ENCODE measurements at places on chromosomes 4 and X.

DNA sequence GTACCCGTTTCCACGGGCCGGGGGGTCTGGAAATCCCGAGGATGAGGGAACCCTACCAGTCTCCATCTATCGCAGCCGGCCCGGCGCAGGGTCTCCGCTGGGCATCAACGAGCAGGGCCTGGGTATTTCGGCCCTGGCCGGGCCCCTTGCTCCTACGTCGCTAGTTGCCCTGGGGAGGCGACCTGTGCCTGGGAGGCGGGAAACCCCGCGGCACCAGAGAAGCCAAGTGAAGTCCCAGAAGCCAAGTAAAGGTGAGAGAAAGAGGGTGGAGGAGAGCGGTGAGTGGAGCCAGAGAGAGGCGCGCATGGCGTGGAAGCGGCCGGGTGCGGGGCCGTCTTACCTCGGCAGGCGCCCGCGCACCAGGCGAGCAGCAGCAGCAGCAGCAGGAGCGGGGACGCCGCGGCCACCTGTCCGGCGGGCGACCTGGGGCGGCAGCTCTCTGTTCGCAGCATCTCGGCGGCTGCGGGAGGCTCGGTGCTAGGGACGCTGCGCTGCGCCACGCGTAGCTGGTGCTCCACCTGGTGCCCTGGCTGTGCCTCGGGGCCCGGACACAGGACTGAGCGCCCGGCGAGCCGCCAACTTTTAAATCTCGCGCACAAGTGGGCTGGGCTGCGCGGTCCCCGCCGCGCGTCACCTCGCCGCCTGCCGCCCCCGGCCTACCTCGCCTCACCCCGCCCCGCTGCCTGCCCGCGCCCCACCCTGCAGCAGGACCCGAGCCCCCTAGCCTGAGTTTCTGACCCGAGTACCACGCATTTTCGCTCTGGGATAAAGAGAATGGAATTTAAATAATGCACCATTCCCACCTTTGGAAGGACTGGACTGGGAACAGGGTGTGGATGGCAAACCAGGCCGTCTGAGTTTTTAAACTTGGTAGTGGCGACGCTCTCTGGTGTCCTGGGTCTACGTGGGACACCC lies at the start of gene NMU:
NMU (minus strand) TSS at position 558 of the 915 bp plus-strand sequence; CDS start at position 452, 106 bp downstream.
- DNase-seq: peak; percentile 63

DNA sequence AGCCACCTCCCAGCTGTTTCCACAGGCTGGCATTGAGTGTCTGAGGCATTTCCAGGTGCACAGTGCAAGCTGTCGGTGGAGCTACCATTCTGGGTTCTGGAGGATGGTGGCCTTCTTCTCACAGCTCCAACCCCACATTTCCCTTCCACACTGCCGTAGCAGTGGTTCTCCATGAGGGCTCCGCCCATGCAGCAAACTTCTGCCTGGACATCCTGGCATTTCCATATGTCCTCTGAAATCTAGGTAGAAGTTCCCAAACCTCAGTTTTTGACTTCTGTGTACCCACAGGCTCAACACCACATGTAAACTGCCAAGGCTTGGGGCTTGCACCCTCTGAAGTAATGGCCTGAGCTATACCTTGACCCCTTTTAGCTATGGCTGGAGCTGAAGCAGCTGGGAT lies 10.3 kb upstream of the FRMPD4 start:
- no peak for DNase-seq

DNA sequence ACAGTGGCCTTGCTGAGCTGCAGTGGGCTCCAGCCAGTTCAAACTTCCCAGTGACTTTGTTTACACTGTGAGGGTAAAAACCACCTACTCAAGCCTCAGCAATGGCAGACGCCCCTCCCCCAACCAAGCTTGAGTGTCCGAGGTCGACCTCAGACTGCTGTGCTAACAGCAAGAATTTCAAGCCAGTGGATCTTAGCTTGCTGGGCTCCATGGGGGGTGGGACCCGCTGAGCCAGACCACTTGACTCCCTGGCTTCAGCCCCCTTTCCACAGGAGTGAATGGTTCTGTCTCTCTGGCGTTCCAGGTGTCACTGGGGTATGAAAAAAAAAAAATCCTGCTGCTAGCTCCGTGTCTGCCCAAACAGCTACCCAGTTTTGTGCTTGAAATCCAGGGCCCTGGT lies 168.9 kb upstream of the INTU start:
- no peak for DNase-seq

DNA sequence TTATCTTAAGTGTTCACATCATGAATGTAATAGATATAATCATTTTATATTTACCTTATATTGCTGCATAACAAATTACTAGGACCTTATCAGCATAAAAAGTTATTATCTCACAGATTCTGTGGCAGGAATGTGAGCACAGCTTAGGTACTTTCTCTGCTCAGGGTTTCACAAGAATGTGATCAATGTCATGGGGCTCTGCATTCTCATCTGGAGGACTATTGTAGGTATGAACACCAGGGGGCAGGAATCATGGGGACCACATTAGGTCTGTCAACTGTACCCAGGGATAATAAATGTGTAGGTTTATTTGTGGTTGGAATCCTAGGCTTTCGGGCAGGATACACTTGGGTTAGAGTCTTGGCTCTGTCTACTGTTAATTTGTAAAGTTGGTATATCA lies 519.2 kb downstream of the ARAP2 start:
- DNase-seq: no peak

DNA sequence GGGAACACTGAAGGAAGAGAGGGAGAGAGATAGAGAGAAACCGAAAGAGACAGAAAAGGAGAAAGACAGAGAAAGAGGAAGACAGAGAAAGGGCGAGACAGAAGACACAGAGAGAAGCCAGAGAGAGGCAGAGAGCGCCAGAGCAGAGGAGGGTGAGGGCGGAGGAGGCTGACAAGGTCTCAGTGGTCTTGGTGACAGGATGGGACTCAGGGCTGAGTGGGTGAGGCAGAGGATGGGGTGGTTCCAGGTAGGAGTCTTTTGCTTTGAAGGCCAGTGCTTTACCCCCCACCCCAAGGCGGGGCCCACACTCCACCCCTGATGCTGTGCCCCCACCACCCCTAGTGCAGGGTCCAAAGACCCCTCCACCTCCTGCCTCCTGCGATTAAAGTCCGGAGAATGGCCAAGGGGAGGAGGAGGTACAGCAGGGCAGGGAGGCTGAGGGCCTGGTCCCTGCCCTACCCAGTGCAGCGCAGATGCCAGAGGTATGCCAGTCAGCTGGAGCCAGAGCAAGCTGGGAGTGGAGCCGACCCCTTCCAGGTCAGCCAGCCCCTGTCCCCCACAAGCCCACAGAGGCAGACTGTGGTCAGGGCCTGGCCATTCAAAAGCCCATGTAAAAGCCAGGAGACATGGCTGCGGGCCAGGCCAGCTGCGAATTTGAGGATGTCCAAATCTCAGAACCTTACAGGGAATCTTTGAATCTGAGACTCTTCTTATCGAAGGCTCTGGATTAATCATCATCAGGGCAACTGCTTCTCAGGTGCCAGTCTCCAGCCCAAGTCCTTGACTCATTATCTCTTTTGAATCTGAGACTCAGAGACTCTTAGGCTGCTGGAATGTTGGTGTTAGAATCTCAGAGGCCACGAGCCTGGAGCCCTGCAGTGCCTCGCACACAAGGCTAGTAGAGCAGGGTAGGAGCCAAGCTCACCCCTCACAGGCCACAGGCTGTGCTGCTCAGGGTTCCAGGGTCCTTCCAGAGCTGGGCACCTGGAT lies 758 bp downstream of the IQSEC2 start:
- DNase-seq: no peak

DNA sequence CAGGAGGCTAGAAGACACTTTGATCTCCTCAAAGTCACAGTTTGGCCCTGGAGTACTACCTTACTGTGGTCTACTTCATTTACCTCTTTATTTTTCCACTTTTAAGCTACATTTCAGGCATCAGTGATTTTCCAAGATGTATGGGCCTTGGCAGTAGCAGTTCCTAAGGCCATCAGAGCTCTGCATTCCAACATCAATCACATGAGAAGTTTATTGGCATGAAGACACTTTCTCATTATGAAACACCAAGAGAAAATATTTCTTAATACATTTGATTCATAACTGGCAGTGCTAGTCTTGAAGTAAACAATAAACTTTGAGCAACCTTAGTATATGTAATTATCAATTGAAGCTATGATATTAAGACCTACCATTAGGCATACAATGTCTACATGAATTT lies 178.1 kb downstream of the IL15 start:
- no peak for DNase-seq

DNA sequence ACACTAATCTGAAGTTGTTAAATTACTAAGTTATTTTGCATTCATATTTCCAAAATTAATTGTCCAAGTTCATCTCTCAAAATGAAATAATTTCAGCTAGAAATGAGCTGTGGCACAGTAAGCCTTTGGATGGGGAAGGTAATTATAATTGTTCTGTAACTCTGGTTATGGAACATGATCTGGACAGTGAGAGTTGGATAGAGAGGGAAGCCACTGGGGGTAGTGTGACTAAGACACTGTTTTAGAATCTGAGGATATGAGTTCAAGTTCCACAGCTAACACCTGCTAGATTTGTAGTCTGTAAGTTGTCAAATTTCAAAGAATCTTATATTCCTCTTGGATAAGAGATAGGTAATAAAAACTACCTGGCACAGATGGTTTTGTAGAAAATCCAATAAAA lies 49.5 kb downstream of the DMD start:
- no peak for DNase-seq

DNA sequence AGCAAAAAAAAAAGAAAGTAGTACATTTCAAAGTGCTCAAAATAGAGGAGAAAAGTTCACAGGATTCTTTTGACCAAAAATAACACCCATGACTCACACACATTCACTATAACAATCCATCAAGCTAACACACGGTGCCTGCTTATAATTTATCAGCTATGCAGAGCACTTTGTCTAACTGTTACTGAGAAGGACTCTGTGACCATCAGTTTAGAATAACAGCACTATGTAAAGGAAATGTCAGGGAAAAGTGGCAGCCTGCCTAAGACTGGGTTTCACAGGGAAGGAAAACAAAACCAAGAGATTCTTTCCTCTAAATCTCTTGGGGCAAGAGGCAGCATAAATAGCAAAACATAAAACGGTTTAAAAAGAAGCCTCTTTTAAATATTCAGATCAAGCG lies 54.8 kb downstream of the CCDC149 start:
- DNase-seq: no peak

DNA sequence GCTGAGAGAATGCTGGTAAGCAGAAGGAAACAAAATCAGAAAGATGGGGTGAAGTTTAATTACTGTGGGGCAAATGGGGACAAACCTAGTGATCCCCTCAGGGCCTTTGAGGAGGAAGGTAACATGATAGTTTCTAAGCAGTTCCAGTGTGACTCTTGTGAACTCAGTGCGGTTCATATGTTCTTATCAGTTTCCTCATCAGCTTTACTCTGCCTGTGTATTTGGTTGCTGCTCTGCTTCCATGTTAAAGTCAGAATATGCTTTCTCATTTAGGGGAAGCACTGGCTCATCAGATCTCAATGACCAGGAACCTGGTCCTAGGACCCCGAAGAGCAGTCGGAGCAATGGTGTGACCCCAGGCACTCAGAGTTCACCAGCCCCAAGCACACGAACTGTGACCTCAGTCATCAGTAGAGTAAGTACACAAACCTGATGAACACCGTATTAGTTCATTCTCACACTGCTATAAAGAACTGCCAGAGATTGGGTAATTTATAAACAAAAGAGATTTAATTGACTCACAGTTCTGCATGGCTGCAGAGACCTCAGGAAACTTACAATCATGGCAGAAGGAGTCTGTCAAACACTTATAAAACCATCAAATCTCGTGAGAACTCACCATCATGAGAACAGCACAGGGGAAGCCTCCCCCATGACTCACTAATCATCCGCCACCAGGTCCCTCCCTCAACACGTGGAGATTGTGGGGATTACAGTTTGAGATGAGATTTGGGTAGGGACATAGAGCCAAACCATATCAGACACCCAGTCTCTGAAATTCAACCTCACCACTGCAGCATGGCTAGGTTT lies 83.0 kb downstream of the SYTL5 start:
- no peak for DNase-seq

- no peak for DNase-seq
Observed at GRCh38 chr4:3208826-3209225, 40.1 kb upstream of the MSANTD1 start.

GRCh38 chrX:443536-444210 lies 57.0 kb upstream of the PPP2R3B start:
- no peak for DNase-seq

- no peak for DNase-seq
Observed at GRCh38 chr4:162409048-162409447, 245.2 kb upstream of the FSTL5 start.

- no peak for DNase-seq
Observed at GRCh38 chrX:1477801-1478458, 25.2 kb upstream of the ASMTL start.

DNA sequence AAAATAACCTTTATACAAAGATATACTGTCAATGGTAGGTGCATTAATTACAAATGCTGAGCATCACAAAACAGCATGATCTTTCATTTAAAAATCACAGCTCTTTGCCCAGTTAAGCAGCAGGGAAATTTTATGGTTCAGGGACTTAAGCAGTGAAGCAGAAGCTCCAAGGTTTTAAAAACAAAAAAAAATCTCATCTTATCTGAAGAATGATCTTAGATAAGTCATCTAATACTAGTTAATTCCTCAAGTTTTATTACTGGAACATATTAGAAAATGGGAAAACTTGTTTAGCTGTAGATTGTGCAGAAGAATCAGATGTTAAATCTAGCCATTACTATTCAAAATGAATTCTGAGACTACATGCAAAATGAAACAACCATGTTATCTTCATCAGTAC lies 289.9 kb downstream of the GASK1B start:
- no peak for DNase-seq

DNA sequence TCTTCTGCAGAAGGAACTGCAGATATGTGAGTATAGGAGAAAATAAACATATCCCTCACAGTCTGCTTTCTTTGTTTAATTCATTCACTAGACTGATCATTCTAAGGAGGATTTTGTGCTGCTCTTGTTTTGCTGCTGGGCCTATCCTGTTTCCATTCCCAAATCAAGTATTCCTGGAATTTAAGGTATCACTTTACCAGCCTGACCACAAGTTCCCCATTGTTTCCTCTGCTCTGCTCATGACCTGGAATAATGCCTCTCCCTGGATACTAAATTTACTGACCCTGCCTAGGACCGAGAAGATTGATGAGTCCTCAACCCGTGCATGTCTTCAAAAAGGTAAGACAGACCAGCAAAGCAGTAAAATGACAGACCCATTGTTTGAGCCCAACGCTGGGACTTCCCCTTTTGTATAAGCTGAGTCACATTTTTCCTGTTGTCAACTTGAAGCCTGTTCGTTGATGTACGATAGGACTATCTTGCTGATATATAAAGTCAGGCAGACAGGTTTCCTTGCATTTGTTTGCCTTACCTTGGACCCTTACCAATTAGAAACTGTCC lies 85.5 kb upstream of the TET2 start:
- no peak for DNase-seq

GRCh38 chr4:156751486-156751885 lies 220.1 kb downstream of the PDGFC start:
- DNase-seq: no peak

DNA sequence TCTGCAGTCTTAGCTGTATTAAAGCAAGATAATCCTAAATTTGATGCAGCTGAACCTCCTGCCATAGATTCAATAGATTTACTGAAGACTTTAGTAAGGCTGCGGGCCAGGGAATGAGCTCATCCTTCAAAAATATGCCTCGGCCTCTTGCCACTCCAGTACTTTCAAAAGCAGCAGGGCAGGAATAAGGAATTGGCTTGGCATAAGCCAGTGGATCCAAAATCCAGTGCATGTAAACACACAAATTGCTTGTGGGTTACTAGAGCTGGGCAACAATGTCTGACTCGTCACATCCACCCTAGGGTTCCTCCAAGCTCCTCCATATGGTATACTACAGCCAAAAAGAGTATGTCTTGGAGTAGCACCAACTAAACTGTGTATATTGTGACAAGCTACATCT lies 165.0 kb downstream of the AMELX start:
- no peak for DNase-seq

GRCh38 chrX:29318012-29318411 lies 730.8 kb downstream of the IL1RAPL1 start:
- DNase-seq: no peak

Measured in COR-L47 (cell line).